ENCODE measurements at places on chromosomes 5 and 9. TPM values are rescaled to one million over a fixed set of nuclear protein-coding genes. Genes with fewer than 3 reads are reported as not detected.

- DNase-seq = peak; percentile 20
Measured at GRCh38 chr5:169213479-169213878, 87.5 kb downstream of the SLIT3 start.

DNA sequence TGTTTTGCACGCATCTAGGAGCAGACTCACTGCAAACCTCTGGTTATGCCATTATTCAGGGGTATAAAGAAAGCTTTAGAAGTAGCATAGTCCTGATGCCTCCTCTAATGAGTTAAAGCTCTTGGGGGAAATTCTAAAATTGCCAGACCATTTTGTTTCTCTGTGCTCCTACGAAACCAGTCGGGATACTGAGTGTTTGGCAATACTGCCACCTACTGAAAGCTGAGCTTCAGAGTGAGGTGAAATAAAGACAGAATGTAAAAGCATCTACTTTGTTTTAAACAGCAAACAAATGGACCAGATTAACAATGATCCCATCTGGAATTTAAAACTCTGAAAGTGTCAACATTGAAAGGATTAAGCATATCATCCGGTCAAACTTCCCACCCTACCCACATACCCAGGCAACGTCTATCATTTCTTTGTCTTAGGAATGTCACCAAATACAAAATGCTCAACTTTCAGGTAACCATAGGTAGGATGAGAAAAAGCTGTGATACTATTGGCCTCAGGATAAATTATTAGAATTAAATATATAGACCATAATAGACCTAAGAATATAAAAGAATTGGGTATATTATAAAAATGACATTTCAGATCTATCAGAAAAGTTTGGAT, 77.8 kb upstream of the SHISAL2B start:
- peak; percentile 33 for DNase-seq

GRCh38 chr9:100352201-100352726, 478 bp downstream of the TEX10 start:
- DNase-seq = no peak

GRCh38 chr9:28868228-28868990, 1295.1 kb upstream of the C9orf72 start:
- no peak for DNase-seq

The PSIP1 gene
- 41.8 TPM for total RNA-seq

The CKMT2 gene
- not detected for total RNA-seq

The NUTM2F gene
- not detected for total RNA-seq

The SHB gene
- 32.0 TPM for total RNA-seq

The NR5A1 gene
- not detected for total RNA-seq

The SLC6A3 gene
- total RNA-seq = not detected

DNA sequence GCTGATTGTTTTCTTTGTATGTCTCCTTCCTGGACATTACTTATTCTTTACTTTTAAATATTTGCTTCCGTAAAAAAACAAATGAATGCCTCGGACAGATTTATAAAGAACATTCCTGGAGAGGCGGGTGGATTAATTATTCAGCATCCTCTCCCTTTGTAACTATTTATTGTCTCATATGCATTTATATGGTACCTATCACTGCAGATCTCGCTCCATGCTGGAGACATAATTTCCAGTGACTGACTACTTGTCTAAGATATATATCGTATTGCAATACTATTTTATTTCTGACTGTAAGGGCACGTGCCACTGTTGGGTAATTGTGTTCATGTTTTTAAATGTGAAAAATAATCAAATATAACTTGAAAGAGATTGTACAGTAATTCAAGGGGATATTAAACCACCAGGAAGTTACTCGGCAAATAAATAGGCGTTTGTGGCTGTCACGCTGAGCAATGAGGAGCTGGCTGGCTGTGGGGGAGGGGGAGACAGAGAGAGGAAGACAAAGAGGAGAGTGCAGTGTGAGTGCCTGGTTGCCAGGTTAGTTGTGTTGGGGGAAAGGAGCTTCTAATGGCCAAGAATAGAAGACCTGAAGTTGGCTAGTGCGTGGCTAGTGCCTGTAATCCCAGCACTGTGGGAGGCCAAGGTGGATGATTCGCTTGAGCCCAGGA, 131.8 kb upstream of the GABRP start:
- no peak for DNase-seq

DNA sequence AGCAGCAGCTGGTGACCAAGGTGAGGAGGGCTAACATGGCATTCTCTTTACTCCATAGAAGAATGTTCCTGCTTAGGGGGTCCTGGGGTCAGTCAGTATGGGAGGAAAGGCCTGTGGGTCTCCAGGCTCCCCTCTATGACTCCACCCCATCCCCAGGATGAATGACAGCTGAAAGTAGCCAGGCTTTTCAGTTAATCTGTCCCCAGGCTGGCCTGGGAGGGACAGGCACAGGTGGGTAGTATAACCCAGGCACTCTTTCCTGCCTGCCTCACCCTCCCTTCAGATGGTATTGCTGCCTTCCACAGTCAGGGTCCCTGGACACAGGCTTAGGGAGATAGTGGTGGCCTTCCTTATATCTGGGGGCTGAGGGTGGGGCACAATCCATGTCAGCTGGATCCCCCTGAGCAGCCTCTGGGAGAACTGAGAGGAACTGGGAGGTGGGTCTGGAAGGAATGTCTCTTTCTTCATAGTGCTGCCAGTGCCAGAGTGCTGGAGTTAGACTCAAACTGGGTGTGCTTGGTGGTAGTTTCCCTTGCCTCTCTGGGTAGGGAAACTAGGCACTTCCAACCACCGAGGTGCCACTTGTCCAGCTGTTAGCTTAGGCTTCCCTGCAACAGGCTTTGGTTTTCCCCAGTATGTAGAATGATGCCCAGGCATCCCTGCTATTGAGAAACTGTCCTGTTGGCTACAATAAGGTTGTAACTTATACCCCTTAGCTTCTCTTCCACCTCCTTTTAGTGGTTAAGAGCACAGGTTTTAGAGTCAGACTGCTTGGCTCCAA, 27.8 kb downstream of the LARP1 start:
- DNase-seq = no peak

- no peak for DNase-seq
Measured at GRCh38 chr5:68848091-68848490, 245.7 kb upstream of the SLC30A5 start.

Data from Caki2 (cell line).